ENCODE measurements at places on chromosomes 6 and 20.

- no peak for DNase-seq
Observed at GRCh38 chr6:163383912-163384311, 30.6 kb upstream of the QKI start.

GRCh38 chr20:58567437-58567836, 52.2 kb upstream of the APCDD1L start:
- no peak for DNase-seq

GRCh38 chr6:148971031-148971927, 224.4 kb downstream of the UST start:
- no peak for DNase-seq

GRCh38 chr6:8014947-8015346, 49.2 kb downstream of the BLOC1S5 start:
- DNase-seq: peak; percentile 50

GRCh38 chr6:11538052-11538818, 686 bp downstream of the TMEM170B start:
- peak; percentile 67 for DNase-seq

- no peak for DNase-seq
Observed at GRCh38 chr6:124917769-124918168, 44.5 kb upstream of the RNF217 start.

- DNase-seq: no peak
Observed at GRCh38 chr6:161166176-161166575, 107.7 kb downstream of the AGPAT4 start.

- DNase-seq: peak; percentile 36
Observed at GRCh38 chr6:24719125-24719971, at the start of gene C6orf62. C6orf62 (minus strand) TSS chr6:24719154; CDS start chr6:24718668, 486 bp downstream.

GRCh38 chr6:123898665-123899064, 95.0 kb downstream of the NKAIN2 start:
- no peak for DNase-seq

- DNase-seq: no peak
Observed at GRCh38 chr6:10099529-10100140, 315.2 kb downstream of the TFAP2A start.

DNA sequence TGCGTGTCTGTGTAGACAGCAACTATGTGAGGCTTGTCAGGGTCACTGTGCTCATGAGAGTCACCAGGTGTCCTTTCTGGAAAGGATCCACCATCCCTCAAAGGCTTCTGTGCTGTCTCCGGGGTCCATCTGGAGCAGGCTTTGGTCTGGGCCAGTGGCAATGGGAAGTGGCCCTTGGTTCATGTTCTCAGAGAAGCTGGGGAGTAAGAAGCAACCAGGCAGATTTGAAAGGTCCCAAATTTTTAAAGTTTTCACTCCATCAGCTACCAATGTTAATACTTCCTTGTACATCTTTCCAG, 68.2 kb downstream of the GCNT2 start:
- no peak for DNase-seq

DNA sequence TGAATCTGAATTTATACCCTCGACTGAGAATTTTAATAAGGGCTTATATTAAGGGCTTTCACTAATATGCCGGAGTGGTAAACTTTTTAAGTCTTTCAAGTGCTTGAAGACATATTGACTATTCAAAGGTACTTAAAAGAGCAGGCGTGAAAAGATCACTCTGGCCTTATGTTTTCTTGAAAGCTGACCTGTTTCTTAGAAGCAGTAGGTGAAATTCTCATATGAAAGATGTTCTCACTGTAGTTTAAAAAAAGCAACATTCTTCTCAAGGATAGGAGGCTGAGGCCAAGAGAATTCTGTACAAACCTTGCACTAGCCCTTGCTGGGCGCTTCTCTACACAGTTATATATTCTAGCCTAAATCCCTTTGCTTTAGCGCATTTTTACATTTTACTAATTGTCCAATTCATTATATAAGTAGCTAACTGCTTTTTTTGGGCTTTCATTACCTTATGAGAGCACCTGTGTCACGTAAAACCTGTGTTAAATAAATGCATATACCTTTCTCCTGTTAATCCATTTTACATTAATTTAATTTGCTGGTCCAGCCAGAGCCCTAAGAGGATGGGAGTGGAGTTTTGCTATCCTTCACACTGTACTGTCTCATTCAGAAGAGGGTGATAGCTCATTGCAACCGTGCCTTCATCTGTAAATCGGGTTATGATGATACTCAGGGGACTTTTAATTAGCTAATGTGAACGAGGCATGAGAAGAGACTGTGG, 59.6 kb upstream of the HFE start:
- no peak for DNase-seq

GRCh38 chr6:156347246-156347645, 429.9 kb upstream of the ARID1B start:
- no peak for DNase-seq

DNA sequence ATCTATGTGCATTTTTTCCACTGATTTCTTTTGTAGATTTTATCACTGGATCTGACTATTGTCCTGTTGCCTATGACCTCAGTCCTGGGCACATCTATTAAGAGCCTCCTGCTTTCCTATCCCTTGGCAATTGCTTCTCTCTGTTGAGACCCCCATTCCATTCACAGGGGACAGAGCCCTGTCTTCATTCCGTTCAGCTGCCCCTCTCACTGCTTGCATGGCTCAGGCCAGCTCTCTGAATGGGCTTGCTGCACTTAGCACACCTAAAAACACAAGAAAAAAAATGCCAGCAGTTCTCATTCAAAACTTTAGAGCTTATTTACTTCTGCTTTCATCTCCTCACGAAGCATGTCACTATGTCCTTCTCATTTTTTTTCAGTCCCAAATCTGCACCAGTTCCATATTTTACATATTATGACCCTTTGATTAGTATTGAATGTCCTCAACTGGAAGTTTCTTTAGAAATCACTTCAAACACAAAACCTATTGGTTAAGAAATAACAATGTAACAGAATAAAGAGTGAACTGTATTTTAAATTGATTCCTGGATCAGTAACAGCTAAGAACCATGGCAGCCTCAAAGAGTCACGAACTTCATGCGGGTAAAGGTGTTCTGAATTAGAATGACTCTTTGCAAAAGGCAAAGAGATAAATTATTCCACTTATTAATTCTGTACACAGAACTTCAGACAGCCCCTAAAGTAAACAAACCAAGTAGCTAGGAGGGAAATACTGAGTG, 616.5 kb downstream of the C6orf118 start:
- DNase-seq: no peak

- no peak for DNase-seq
Observed at GRCh38 chr6:73027691-73028090, 197.6 kb downstream of the KHDC1L start.

DNA sequence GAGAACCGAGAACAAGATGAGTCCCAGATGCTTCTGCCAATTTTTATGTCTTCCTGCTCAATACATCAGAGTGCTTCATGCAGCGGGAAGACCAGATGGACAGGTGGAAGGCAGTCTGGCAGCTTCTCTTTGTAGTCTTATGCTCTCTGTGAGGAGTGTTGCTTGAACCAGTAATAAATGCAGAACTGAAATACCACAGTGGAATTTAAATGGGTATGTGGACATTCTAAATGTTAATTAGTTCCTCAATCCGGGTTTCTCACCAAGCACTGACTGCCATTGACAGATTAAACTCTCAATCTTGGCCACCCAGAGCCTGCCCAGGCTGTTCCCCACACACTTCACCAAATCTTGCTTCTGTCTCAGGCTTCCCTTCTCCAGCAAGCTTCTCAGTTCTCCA, 695.5 kb upstream of the CHD6 start:
- no peak for DNase-seq

GRCh38 chr6:135129136-135129856, 51.8 kb upstream of the MYB start:
- no peak for DNase-seq

DNA sequence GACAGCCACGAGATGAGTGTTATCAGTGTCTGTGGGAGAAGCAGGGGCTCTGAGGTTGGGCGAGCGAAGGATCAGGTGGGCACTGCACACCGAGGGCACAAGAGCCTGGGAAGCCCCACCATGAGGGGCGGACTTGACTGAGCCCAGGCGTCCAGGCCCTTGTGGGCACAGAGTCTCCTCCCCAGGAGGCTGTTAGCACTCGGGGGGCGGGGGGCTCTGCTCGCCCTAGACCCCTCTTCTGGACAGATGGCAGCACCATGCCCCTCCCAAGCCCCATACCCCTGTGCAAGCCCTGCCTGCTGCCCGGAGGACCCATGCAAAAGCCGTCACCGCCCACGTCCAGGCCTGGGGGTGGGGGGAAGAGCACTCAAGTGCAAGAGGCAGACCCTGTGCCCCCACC, 21.7 kb upstream of the SLCO4A1 start:
- DNase-seq: no peak

- DNase-seq: no peak
Observed at GRCh38 chr6:165718491-165718891, 55.5 kb upstream of the PDE10A start.

DNA sequence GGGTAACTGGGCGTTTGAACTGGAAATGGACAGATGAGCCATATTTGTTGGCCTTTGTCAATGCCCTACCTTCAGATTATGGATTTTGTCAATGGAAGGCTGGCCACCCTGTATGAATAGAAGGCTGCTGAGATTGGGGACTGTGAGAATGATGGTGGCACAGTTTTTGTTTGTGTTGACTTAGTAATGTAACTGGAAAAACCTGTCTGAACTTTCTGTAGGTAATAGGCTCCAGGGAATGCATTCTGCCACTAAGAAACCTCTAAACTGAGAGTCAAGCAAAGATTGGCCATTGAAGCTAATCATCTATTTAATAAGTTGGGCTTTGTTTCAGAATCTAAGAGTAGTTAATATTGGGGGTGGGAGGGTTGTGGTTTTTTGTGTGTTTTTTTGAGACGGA, 97.5 kb downstream of the FOXO3 start:
- DNase-seq: no peak

- DNase-seq: no peak
Observed at GRCh38 chr6:167030222-167031072, 31.2 kb downstream of the CEP43 start.

DNA sequence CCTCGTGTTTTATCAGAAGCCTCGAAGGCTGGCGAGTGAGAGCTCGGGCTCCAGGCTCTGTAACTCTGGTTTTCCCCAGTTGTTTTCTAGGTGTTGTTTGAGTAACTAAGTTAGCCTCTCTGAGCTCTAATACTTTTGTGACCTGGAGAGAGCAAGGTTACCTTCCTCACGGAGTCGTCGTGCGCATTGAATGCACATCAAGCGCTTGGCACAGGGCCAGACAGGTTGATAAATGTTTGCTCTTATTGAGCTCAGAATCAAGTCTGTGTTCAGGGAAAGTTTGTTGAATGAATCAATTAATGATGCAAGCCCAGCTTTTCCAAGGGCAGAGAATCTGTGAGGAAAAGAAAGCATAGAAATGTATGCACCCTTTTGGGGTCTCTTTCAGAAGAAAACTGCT, 33.5 kb downstream of the EDN3 start:
- DNase-seq: no peak

GRCh38 chr20:44695674-44696300, 19.4 kb upstream of the CCN5 start:
- no peak for DNase-seq

DNA sequence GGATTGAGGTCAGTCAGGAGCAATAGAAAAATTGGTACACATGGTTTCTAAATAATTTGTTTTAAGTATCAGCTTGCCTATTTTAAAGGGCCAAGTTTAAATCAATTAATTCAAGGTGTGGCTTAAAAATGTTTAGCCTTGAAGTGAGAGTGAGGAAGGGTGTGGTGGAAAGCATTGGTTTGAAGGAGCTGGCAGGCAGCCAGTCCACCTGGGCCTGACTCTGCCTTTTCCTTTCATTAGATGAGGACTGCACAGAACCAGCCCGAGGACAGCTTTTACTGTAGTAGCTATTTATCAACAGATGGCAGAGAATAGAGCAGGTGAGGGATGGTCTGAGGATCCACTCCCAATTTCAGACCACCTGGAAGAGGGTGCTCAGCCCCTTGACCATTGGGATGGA, 42.4 kb downstream of the DHX35 start:
- no peak for DNase-seq

GRCh38 chr6:42210551-42210950, 7.1 kb downstream of the MRPS10 start:
- no peak for DNase-seq

- DNase-seq: no peak
Observed at GRCh38 chr20:58056021-58056591, 172.3 kb downstream of the ANKRD60 start.

GRCh38 chr6:161128680-161129196, 137.2 kb downstream of the MAP3K4 start:
- DNase-seq: no peak

DNA sequence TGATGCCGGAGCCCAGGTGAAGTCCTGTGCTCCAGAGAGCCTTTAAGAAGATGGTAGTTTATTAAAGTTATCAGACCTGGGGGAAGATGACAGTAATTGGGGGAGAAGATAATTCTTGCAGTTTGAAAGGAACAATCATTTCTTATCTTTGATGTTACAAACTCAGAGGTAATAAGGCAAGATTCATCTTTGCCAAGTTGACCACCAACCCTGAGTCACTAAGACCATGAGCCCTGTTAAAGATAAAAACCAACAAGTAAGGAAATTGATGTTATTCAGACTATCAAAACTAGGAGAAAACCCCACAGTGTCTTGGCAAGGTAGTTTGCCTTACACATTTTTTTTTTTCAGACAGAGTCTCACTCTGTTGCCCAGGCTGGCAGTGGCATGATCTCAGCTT, 73.1 kb downstream of the MKKS start:
- no peak for DNase-seq

DNA sequence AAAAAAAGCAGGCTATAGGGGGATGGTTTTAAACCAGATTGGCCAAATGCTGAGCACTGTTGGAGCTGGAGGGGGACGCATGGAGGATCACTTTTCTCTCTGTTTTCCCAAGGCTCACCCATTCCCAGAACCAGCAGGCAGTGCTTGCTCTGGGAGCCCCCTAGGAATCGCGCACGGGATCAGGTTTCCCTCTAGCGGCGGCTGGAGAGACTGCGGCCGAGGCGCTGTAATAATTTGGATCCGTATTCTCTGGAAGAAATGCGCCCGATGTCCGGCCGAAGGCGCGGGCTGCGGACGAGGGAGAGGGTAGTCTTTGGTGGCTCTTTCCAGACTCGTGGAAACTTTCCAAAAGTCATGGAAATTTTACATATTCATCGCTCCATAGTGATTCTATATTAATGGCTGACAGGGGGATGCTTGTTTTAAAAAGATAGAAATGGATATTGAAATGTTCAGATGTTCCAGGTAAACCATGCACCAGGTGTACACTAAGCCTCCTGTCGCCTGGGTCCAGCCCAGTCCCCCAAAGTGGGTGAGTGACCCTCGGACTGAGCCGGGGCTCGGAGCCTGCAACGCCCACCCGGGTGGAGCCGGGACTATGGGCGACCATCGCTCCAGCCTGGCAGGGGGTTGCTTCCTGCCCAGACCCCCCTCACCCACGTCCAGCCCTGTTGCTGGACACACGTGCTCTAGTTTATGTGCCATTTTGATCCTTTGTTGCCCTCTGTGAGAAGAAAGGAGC, 78.7 kb upstream of the PHACTR3 start:
- DNase-seq: peak; percentile 88

- DNase-seq: peak; percentile 85
Observed at GRCh38 chr20:45445805-45446562, 23.6 kb upstream of the WFDC2 start.

GRCh38 chr6:21767891-21768648, 174.5 kb downstream of the SOX4 start:
- DNase-seq: no peak
